Cardiac muscle cell (in vitro differentiated cells and primary cell): ENCODE measurements at places on chromosomes 2 and 18. TPM values are rescaled to one million over a fixed set of nuclear protein-coding genes. Genes with fewer than 3 reads are reported as not detected.

GRCh38 chr2:86646865-86647264 lies 23.2 kb upstream of the RNF103 start:
- DNase-seq, result no peak
- no peaks in the 10 kb centered on the region for H3K36me3 ChIP-seq
- no peak overlapping the region for H3K27ac ChIP-seq
- H3K4me3 ChIP-seq, result no peak overlapping the region
- H3K4me1 ChIP-seq, result peaks cover 5% of the 10 kb centered on the region

The TLX2 gene
- total RNA-seq, result 0.06 TPM in 1 of 2 replicates, not detected in the other

The ANTXR1 gene
- total RNA-seq, result 26.8 and 36.0 TPM in 2 replicates

The FARSB gene
- total RNA-seq, result 10.6 and 12.0 TPM in 2 replicates
